Tibial artery (tissue), 4 donors: ENCODE measurements at places on chromosomes 5 and 9.

DNA sequence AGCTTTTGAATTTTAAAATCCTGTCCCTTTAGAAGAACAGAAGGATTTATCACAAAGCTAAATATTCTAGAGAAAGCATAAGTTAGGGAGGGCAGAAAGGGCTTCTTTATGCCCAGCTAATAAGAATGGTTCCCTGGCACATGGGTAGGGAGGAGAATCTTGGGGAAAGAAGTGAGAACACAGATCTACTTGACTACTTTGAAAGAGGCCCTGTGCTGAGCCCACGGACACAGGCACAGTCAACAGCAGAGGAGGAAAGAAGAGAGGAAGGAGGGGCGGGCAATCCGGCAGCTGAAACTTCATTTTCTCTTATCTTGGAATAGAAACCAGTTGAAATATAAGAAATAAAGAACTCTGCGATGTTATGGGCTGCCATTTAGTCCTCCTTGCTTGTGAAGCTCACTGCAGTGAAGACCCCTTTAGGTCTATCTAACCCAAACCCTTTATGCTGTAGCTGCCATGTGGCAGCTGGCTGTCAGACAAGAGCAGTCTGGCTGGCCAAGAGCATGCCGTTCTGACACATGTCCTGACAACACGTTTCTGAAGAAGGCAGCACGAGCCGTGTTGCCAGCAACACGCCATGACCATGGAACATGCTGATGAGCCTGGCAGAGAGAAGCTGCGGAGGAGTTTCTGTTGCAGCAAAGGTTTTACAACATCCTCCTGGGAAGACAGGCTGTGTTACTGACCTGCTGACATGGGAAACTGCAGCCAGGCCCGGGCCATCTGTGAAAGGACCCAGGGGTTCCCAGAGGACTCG is 34.2 kb downstream of the ABLIM3 start:
- DNase-seq = peak; percentile 81

DNA sequence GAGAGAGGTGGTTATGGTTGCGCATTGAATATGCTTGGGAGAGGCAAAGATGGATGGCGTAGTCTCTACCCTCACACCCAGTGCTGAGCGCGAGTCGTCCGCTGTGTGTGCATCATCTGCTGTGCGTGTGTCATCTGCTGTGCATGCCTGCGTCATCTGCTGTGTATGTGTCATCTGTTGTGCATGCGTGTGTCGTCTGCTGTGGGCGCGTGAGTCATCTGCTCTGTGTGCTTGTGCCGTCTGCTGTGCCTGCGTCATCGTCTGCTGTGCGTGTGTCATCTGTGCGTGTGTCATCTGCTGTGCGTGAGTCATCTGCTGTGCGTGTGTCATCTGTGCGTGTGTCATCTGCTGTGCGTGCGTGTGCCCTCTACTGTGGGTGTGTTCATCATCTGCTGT is 68.0 kb upstream of the IRX4 start:
- DNase-seq = no peak

DNA sequence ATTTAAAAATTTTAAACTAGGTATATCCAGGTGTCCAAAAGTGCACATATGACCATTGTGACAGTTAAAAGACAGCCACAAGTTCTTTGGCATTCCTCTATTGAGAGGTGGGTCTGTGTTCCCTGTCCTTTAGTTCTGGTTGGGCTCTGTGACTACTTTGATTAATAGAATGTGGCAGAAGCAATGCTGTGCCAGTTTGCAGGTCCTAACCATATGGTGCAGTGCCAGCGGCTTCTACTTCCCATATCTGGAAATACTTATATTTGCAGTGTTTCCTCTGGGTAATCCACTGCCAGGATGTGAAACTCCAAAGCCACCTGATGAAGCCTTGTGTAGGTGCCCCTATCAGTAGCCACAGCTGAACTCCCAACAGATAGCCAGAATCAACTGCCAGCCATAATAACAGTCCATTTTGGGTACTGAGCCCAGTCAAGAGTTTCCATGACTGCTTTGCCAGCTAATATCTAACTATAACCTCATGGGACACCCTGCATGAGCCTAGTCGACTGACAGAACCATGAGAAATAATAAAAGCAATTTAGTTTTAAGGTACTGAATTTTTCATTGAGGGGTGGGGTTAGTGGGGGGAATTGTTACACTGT is 361.0 kb upstream of the SEMA6A start:
- no peak for DNase-seq

DNA sequence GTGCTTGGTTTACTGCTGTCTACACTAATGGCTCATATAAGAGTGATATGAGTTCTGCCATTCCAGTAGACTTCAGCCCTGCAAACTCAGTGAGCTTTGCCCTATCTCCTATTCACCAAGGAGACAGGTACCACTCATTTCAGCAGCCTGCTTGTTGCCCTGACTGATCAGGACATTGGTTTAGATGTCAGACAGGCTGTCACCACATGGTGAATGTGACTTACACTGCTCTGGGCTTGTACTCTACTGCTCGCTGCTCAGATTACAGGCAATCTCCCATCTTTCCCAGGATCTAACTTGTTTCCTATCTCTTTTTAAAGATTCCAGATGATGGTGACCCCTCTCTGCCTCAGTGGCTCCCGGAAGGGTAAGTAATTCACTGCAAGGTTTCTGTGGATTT is 123.3 kb upstream of the RUSC2 start:
- no peak for DNase-seq

- DNase-seq = no peak
Observed at GRCh38 chr5:85108471-85108870, 723.8 kb upstream of the EDIL3 start.

DNA sequence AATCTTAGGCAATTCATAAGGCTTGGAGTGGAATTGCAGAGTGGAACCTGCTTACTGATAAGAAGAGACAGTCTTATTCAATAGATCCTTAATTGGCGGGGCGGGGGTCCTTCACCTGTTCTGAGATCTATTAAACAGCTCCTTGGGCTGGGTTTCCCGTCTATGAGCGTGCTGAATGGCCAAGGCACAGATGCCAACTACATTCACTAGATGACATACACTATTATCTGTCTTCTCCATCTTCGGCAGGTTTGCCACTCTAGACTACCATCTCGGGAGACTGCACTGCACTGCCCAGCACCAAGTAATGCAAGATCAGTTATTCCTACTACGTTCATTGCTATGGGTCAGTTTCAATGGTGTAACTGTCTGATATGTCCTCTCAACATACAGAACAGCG is 81.5 kb downstream of the ACER2 start:
- DNase-seq = no peak

GRCh38 chr9:130555061-130555460 is 24.3 kb upstream of the FUBP3 start:
- no peak for DNase-seq

GRCh38 chr9:138101444-138102234 is 224.1 kb downstream of the CACNA1B start:
- no peak for DNase-seq

DNA sequence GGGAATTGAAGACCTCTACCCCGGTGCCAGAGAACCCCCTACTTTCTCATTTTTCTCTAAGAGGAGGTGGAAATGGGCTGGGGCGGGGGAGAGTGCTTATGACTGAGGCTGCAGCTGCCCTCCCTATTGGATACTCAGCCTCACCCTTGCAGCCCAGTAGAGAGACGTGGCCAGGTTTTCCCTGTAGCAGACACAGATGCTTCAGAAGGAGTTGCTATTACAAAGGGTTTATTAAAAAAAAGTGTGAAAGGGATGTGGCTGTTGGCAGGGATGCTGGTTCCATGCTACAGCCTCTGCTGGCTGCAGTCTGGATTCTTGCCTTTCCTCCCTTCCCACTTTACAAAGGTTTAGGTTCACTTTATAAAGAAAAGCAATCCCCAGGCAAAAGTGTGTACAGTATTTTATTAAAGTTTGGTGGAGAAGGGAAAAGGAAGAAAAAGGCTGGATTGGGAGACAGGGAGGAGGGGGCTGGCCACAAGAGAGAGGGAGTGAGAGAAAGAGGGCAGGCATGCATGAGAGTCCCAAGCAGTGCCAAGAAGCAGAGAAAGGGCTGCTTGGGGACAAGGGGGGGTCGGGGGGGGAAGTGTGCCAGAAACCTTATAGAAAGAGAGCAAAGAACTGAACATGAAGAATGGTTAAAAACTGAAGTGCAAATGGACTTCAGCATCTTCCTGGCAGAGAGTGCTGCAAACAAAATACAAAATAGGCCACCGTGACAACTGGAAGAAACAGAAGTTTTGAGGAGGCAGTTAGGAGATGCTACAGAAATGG is 29.5 kb upstream of the NFIB start:
- no peak for DNase-seq
